ENCODE measurements at places on chromosomes 2 and 18.
A peak's percentile ranks its signal among the peaks of the same experiment; 100 is the strongest.

DNA sequence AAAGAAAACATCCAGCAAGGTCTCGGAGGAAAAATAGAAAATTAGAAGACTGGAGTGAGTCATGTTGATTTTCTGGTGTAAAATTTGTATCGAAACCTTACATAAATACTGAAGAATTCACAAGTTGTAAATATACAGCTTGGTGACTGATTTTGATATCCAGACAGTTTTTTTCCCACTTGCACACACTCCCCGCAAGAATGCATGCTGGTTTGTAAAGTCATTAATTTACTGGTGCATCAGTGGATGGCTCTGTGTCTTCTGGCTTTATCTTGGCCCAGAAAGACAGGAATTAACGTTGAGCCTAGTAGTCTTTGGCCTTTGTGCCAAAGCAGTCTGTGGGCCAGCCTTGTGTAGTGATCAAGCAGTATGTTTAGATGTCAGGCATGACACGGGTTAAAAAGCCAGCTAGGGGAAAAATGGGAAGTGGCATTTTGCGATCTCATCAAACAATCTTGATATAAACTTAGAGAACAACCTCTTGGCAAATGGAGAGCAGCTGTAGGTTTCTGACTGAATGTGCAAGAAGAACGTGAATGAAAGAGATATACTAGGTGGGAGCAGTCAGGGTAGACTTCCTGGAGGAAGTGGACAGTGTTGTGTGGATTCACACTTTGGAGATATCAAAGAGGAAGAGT, 22.7 kb upstream of the CASP8 start:
- DNase-seq: no peak
- no peaks in the 10 kb centered on the region for H3K4me1 ChIP-seq
- H3K4me3 ChIP-seq: no peak overlapping the region
- H3K27me3 ChIP-seq: no peaks in the 10 kb centered on the region
- H3K36me3 ChIP-seq: no peaks in the 10 kb centered on the region

DNA sequence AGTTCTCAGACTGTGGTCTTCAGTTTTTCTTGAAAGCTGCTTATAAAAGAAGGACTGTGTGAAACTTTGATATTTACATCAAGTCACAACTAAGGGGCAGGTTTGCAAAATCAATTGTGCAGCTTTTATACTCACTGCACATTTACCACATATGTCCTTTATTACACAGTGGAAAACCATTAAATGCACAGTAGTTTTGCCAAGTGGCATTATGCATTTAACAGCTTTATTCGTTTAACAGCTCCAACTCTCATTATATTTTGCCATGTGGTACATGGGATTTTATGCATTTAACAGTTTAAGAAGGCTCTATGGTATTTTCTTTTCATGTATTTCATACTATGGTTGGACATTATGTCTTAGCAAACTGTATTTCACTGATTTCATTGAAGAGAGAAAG, 135.6 kb downstream of the SATB2 start:
- H3K27ac ChIP-seq: no peak overlapping the region
- no peak overlapping the region for H3K4me3 ChIP-seq
- no peaks in the 10 kb centered on the region for H3K36me3 ChIP-seq
- H3K4me1 ChIP-seq: no peaks in the 10 kb centered on the region
- no peak for DNase-seq

DNA sequence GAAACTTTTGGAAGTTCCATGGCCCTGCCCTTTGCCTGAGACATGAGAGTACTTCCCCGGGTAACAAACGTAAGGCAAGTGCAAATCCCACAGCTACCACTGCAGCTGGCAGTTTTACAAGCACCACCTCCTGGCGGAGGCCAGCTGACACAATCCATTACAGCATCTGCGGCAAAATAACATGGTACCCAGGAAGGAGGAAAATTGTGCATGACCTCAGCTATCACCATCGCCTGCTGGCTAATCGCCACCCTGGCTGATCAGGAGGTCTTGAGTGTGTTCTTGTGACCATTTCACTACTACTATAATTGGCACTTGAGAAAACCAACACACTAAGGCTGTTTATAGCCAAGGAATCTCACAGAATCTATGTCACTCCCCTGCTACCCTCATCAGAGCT, 71.7 kb upstream of the SERPINE2 start:
- no peak overlapping the region for H3K4me3 ChIP-seq
- no peak overlapping the region for H3K27ac ChIP-seq

GRCh38 chr2:234261736-234262135, 211.2 kb downstream of the SPP2 start:
- no peak for DNase-seq
- peak overlapping the region; percentile 33 for H3K27ac ChIP-seq
- H3K4me3 ChIP-seq: no peak overlapping the region
- no peaks in the 10 kb centered on the region for H3K36me3 ChIP-seq
- no peaks in the 10 kb centered on the region for H3K27me3 ChIP-seq

- no peak overlapping the region for H3K4me3 ChIP-seq
- H3K27me3 ChIP-seq: no peaks in the 10 kb centered on the region
- H3K27ac ChIP-seq: no peak overlapping the region
- DNase-seq: no peak
These were observed 107.6 kb upstream of the MAP3K20 start for GRCh38 chr2:172968061-172968469.

- no peak overlapping the region for H3K4me3 ChIP-seq
- H3K4me1 ChIP-seq: peaks cover 8% of the 10 kb centered on the region
These were observed 96.6 kb upstream of the LYPD1 start for GRCh38 chr2:132766573-132766972.

- H3K4me3 ChIP-seq: no peak overlapping the region
- no peaks in the 10 kb centered on the region for H3K36me3 ChIP-seq
- no peaks in the 10 kb centered on the region for H3K27me3 ChIP-seq
- no peaks in the 10 kb centered on the region for H3K4me1 ChIP-seq
- no peak for DNase-seq
These were observed 272.7 kb downstream of the CD226 start for GRCh38 chr18:69674966-69675365.

DNA sequence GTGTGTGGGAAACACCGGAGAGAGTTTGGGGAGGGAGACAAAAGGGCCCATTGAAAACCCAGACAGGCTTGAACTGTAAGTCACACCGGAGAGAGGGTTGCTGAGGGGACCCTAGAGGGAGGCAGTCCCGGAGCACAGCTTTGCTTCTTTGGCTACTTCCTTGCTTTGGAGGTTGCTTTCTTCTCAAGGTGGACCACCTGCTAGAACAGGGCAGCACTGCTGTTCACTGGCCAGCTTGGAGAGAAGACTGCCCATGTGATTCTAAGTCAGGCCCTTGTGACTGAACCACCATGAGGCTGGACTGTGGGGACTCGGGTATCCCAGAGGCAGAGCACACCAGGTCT, 4.4 kb downstream of the ACTG2 start:
- H3K4me3 ChIP-seq: no peak overlapping the region
- no peak for DNase-seq
- no peak overlapping the region for H3K27ac ChIP-seq

GRCh38 chr2:239724194-239724849, 300.8 kb downstream of the NDUFA10 start:
- no peak overlapping the region for H3K27ac ChIP-seq
- H3K27me3 ChIP-seq: no peaks in the 10 kb centered on the region
- DNase-seq: no peak
- H3K36me3 ChIP-seq: no peaks in the 10 kb centered on the region
- H3K4me3 ChIP-seq: no peak overlapping the region

DNA sequence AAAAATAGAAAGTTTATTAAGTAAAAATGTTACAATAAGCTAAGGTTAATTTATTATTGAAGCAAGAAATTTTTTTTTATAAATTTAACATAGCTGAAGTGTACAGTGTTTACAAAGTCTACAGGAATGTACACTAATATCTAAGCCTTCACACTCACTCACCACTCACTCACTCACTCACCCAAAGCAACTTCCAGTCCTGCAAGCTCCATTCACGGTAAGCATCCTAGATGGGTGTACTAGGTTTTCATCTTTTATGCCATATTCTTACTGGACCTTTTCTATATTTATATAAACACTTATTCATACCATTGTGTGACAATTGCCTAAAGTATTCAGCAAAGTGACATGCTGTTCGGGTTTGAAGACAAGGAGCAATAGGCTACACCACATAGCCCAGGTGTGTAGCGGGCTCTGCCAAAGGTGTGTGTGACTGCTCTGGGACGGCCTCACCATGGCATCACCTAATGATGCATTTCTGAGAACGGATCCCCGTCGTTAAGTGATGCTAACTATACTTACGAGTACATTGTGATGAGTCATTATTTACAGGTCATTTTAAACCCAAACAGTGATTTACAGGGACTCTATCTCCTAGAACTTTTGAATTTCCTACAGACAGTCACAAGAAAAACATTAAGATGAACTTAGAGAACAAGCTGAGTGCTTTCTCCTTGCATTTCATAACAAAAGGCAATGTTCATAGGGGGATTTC, 76.3 kb upstream of the ID2 start:
- H3K27ac ChIP-seq: peak overlapping the region; percentile 69
- H3K27me3 ChIP-seq: no peaks in the 10 kb centered on the region
- H3K4me3 ChIP-seq: no peak overlapping the region
- no peak for DNase-seq
- H3K36me3 ChIP-seq: no peaks in the 10 kb centered on the region

Measured in Caco-2 (cell line).